ENCODE measurements at places on chromosomes 2 and 18.

- DNase-seq = peak; percentile 64
These were observed 23.7 kb upstream of the SCYGR1 start for GRCh38 chr2:227411320-227411989.

- no peak for DNase-seq
These were observed 8.5 kb upstream of the NFATC1 start for GRCh38 chr18:79387214-79387613.

DNA sequence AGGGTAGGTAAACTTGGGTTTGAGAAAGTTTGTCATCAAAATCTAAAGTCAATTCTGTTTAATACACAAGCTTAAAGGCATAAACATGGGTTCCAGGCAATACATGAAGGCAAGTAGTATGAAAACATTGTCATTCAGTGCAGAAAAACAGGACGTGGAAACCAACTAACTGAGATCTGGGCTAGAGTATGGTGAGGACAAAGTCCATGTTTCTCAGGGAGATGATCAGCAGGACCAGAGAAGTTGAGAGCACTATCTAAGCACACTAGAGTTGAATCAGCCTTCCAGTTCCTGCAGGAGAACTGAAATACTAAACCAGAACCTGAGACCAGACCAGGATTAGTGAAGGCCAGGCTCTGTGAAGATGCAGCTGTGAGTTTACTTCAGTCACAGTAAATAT, 302.8 kb upstream of the CRIM1 start:
- DNase-seq = no peak

GRCh38 chr18:57794951-57795728, 8.0 kb downstream of the ATP8B1 start:
- no peak for DNase-seq

GRCh38 chr2:96757477-96757860, 3.2 kb upstream of the CNNM4 start:
- no peak for DNase-seq

DNA sequence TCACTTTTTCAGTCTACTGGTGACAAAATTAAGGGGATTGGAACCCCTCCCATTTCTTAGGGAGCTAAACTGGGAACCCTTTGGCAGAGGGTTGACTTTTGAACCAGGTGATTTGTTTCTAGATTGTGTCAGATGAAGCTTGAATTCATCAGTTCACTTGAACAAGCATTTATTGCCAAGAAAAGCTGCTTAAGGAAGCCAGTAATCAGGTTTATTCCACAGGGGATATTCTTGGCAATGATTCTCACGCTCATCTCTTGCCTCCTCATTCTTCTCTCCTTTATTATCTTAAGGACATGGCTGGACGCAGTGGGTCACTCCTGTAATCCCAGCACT, 101.0 kb downstream of the ALPK2 start:
- no peak for DNase-seq

DNA sequence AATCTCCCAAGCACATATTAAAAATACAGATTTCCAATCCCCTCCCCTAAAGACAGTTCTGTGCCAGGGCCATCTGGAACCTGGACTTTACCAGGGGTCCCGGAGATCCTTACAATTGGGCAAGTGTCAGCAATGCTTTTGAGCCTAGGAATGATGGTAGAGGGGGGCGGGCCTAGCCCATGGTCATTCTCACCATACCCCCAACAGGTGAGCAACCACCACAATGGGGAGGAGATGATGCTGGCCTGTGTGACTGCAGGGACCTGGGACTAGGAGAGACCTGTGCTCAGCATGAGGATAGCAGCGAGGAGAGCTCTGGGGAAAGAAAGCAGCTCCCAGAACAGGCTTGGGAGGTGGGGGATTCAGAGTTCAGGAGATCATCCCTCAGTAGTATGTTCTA, 13.9 kb upstream of the ASAP2 start:
- no peak for DNase-seq

GRCh38 chr2:25790074-25790790, 88.1 kb downstream of the ASXL2 start:
- no peak for DNase-seq

DNA sequence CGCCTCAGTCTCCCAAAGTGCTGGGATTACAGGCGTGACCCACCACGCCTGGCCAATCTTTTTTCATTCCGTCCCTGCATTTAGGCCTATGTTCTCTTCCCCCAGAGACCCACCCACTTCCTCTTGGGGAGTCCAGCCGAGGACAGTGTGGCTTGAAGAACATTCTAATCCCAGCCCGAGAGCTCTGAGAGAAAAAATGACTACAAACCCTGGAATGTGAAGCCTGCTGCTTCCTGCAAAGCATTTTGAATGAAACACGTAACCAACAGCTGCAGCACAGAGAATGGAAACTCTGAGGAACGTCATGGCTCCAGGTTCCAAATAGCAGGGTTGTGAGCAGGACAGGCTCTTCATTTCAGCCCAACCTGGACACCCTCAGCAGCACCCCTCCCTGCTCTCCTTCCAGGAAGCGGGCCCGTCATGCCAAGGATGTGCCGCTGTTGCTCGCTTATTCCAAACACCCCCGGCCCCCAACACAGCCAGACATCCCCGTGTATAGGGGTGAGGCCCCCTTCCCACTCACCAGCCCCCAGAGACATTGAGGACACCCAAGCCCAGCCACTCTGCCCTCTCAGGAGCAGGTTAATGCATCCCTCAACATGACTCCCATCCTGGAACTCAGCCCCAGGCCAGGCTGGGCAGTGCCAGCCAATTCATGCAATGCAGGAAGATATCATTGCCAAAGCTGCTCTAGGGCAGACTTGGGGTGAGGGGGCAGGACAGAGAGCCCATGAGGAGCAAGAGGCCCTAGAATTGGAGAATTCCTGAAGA, 139.8 kb downstream of the ZFP36L2 start:
- DNase-seq = no peak

DNA sequence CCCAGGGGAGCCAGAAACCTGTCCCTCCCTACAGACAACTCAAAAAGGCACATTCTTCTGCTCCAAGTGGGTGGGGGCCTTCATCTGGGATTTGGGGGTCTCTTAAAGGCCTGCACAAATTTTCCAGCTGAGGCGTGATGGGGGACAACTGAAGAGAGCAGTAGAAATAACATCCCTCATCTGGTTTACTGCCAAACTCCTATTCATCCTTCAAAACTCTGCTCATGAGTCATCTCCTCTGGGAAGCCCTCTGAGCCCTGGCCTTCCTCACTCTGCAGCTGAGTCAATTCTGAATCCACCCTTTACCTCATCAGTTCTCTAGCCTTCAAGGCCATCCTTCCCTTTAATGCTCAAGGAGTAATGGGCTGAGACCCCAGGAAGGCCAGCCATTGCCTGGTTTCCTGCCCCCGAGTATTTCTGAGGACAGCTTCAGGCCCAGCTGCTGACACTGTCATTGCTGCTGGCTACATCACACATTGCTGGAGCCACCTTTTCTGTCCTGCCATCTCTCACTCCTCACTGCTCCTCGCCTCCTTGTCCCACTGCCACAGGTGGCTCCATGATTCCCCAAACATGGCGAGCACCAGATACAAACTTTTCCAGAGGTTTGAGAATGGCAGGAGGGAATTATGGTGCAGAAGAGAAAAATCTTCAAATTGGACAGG, 32.2 kb upstream of the GLI2 start:
- no peak for DNase-seq

GRCh38 chr2:16122556-16122955, 182.2 kb downstream of the MYCN start:
- DNase-seq = no peak

- DNase-seq = no peak
These were observed 104.6 kb downstream of the RTN4 start for GRCh38 chr2:54945391-54946219.

DNA sequence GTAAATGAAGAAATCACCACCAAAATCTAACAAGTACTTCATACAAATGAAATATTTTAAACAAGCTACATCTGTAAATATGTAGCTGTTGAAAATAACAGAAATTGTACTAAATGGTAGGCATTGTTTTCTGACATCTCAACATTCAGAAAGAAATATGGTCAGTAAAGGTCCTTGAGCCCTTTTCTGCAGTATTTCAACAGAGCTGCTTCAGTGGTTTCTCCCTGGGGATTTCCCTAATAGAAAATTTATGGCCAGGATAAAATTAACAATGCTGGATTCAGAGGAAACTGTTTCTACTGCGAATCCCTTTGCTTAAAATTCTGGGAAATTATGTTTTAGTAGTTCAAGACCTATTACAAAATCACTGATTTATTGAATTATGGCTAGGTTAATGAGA, 256.6 kb downstream of the PIEZO2 start:
- no peak for DNase-seq

GRCh38 chr2:118123561-118124232, 35.4 kb downstream of the INSIG2 start:
- no peak for DNase-seq

DNA sequence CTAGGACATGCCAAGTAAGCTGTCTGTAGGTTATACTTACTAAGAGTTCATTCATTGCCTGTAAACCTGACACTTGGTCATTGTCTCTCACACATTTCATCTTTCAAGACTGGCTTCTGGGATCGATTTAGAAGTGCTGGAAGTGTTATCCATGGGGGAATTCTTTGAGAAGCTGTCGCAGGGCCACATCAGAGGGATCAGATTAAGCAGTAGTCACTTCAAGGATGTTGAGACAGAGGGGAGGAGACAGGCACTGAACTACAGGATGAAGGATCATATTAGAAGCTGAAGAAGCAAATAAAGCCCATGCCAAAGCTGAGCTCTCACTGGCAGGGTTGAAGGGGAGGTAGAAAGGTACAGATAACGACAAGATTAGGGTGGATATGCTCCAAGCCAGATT, 49.0 kb downstream of the CDK15 start:
- DNase-seq = no peak

DNA sequence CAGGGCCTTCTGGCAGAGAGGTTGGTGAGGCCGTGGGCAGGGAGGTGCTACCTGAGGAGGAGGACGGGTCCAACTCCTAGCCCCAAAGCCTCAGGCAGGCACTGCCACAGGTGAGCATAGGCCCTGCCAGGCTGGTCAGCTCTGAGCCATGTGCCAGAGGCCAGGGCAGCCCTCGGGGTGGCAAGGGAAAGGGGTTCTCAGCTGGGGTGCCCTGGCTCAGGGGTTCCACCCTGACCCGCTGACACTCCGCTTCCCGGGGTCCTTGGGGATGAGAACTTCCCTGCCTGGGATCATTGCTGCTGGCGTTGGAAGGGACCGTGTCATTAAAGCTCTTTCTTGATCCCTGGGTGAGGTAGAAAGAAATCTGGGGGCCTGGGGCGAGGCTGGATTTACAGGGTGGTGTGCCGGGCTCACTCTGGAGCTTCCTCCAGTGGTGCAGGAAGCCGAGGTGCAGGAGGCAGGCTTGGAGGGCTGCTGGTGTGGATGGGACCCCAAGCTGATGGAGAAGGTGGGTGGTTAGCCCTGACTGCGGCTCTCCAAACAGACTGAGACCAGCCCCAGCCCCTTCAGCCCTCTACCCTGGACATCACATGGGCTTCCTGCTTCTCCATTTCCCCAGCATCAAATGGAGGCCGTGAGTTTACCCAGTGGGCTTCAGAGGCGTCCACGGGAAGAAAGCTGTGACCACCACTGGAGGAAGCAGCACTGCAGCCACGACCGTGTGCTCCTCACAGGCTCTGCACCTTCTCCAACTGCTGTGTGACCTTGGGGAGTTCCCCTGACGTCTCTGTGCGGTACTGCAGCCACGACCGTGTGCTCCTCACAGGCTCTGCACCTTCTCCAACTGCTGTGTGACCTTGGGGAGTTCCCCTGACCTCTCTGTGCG, 295.2 kb downstream of the NDUFA10 start:
- DNase-seq = no peak

DNA sequence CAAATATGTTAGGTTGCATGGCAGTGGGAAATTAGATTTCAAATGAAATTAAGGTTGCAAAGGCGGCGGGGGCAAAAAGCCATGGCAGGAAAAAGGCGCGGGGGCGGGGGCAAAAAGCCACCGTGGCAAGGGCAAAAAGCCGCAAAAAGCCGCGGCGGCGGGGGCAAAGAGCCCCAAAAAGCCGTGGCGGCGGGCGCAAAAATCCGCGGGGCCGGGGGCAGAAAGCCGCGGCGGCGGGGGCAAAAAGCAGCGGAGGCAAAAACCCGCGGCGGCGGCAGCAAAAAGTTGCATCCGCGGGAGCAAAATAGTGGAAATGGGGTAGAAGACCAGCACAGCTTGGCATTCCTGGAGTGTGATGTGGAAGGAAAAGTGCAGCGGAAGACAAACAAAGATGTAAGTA, 417.1 kb downstream of the ANKRD30B start:
- DNase-seq = no peak

DNA sequence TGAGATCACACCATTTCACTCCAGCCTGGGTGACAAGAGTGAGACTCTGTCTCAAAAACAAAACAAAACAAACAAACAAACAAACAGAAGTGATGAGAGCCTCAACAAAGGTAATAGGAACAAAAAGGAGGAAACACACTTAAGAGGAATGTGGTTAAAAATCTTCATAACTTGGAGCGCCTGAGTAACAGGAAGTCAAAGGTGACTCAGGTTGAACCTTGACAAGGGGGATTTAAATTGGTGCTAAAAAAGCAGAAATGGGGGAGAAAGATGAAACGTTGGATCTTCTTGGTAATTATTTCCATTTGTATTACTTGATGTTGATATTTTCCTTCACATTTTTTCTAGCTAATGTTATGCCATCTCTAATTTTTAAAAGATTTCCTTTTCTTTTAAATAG, 318.5 kb upstream of the TCF4 start:
- DNase-seq = no peak

DNA sequence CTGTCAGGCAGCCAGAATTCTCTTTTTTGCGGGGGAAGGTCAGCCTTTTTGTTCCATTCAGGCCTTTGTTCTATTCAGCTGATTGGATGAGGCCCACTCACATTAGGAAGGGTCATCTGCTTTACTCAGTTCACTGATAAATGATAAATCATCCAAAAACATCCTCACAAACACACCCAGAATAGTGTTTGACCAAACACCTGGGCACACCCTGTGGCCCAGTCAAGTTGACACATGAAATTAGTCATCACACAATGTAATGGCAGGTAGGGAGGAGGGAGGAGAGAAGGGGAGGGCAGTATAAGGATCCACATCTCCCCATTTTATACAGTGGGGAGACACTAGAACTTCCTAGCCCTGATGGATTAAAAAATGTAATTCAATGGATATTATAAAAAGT, 8.3 kb upstream of the RMC1 start:
- no peak for DNase-seq

GRCh38 chr18:56747032-56747658, 96.0 kb downstream of the WDR7 start:
- no peak for DNase-seq

Measured in activated CD4-positive, alpha-beta T cell treated with anti-CD3 and anti-CD28 coated beads for 4 hours (primary cell).